ENCODE measurements at places on chromosomes 16 and 17. TPM values are rescaled to one million over a fixed set of nuclear protein-coding genes. Genes with fewer than 3 reads are reported as not detected.

The MYLK3 gene
- total RNA-seq: 5.5 TPM

The ZG16 gene
- not detected for total RNA-seq

The SHCBP1 gene
- total RNA-seq: 4.6 TPM

The DNASE1L2 gene
- total RNA-seq: 2.8 TPM

The LITAF gene
- total RNA-seq: 26.1 TPM

The SLC47A2 gene
- 6.2 TPM for total RNA-seq

The RBFOX1 gene
- 68.7 TPM for total RNA-seq

The CCL16 gene
- total RNA-seq: not detected

The KCNG4 gene
- not detected for total RNA-seq

The PCGF2 gene
- 7.2 TPM for total RNA-seq

The RTN4RL1 gene
- total RNA-seq: 14.3 TPM

The CXCL16 gene
- 1.8 TPM for total RNA-seq

The ARSG gene
- total RNA-seq: 15.0 TPM

The ADAMTS18 gene
- 7.4 TPM for total RNA-seq

The CBLN1 gene
- total RNA-seq: 58.1 TPM

The KRTAP4-1 gene
- not detected for total RNA-seq

The ASPHD1 gene
- 14.8 TPM for total RNA-seq

The DBF4B gene
- 5.8 TPM for total RNA-seq

The SLC12A3 gene
- not detected for total RNA-seq

The CSH1 gene
- total RNA-seq: not detected

The ZSCAN10 gene
- not detected for total RNA-seq

The HP gene
- 0.23 TPM for total RNA-seq

The GPR139 gene
- 3.2 TPM for total RNA-seq

The PRSS8 gene
- not detected for total RNA-seq

The ZNF750 gene
- total RNA-seq: not detected

The PRCD gene
- 5.3 TPM for total RNA-seq

The SPATA22 gene
- total RNA-seq: 2.8 TPM

The PRDM7 gene
- total RNA-seq: not detected

The KRTAP4-4 gene
- total RNA-seq: not detected

All from diencephalon (tissue), 1 donor.